ENCODE measurements at places on chromosomes 2 and 18. TPM values are rescaled to one million over a fixed set of nuclear protein-coding genes. Genes with fewer than 3 reads are reported as not detected.

DNA sequence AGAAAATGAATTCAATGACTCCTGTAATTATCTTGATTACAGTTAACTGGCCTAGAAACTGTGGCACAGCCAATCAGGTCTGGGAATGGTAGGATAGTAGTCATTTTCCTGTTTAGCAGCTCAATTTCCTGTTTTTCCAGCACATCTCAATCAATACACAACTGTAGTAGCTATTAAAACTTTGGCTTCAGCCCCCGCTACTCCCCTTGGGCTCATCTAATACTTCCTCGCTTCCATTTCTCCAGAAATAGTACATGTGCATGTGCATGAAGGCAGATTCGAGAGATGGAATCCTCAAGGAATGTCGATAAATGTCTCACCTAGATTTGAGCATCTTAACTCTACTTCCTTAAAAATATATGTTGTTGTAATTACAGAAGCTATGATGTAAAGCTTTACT is 9.7 kb downstream of the COBLL1 start:
- DNase-seq = no peak

DNA sequence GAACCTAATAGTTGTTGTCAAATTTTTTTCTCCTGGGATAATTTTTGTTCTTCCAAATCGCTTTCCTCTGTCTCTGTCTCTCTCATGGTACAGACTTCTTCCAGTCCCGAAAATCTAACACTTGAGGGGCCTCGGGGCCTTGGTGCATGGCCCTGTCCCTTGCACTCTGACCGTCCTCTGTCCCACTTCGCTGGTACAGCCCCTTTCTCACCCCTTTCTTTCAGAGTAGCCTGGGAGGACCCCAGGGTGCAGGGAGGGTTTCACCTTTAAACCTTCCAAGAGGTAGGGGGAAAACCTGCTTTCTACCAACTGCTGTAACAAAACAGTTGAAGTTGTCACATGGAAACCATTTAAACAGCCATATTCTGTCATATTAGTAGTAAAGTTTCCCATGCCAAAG is 22.2 kb upstream of the FAHD2A start:
- DNase-seq = no peak

GRCh38 chr2:28382755-28383154 is 9.9 kb upstream of the FOSL2 start:
- no peak for DNase-seq

DNA sequence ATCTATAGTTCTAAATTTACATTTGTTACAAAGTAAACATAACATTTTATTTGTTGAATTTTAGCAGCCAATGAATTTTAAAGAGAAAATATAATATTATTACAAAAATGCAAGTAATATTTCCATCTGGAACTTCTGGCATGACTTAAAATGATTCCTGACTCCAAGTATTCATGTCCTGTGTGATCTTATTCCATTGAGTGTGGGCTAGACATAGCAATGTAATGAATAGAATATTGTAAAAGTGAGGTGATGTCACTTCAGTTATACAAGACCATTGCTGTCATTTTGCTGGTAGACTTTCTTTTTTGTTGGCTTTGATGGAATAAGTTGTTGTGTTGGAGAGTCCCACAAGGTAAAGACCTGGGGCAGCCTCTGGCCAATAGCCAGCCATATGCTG is 912.2 kb upstream of the PIK3C3 start:
- DNase-seq = no peak

- DNase-seq = no peak
Measured at GRCh38 chr2:37553411-37554154, 117.9 kb downstream of the CDC42EP3 start.

- no peak for DNase-seq
Measured at GRCh38 chr2:28281739-28282138, 110.9 kb upstream of the FOSL2 start.

GRCh38 chr2:61784643-61785042 is 69.2 kb downstream of the FAM161A start:
- DNase-seq = no peak

The GAD1 gene
- polyA plus RNA-seq = 0.56 TPM

The AGPS gene
- polyA plus RNA-seq = 49.1 TPM

The TXNDC2 gene
- 0.10 TPM for polyA plus RNA-seq

The ANKRD23 gene
- polyA plus RNA-seq = 2.4 TPM

The EVA1A gene
- polyA plus RNA-seq = 15.7 TPM

The G6PC2 gene
- polyA plus RNA-seq = 0.13 TPM

The CD8A gene
- polyA plus RNA-seq = 0.28 TPM
